ENCODE measurements at places on chromosomes 3 and 15.

- no peak for DNase-seq
Observed at GRCh38 chr3:112379020-112379690, 46.2 kb downstream of the CD200 start.

- no peak for DNase-seq
Observed at GRCh38 chr15:86001200-86001599, 78.5 kb upstream of the AGBL1 start.

GRCh38 chr3:186117521-186118134 lies 8.7 kb upstream of the ETV5 start:
- no peak for DNase-seq

- DNase-seq: no peak
Observed at GRCh38 chr3:190081389-190081788, 39.3 kb downstream of the P3H2 start.

GRCh38 chr3:136396916-136397315 lies 146.8 kb downstream of the PCCB start:
- DNase-seq: no peak
